ENCODE measurements at places on chromosomes 12 and 14. TPM values are rescaled to one million over a fixed set of nuclear protein-coding genes. Genes with fewer than 3 reads are reported as not detected.

DNA sequence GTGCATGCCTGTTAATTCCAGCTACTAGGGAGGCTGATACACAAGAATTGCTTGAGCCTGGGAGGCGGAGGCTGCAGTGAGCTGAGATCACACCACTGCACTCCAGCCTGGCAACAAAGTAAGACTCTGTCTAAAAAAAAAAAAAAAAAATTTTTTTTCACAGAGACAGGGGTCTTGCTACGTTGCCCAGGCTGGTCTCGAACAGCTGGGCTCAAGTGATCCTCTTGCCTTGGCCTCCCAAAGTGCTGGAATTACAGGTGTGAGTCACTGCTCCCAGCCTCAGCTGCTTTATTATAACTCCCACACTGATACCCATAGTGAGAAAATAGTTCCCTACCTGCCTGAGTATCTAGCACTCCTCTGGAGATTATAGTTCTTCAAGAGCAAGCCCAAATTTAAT, 11.2 kb downstream of the HAUS4 start:
- no peak for DNase-seq

DNA sequence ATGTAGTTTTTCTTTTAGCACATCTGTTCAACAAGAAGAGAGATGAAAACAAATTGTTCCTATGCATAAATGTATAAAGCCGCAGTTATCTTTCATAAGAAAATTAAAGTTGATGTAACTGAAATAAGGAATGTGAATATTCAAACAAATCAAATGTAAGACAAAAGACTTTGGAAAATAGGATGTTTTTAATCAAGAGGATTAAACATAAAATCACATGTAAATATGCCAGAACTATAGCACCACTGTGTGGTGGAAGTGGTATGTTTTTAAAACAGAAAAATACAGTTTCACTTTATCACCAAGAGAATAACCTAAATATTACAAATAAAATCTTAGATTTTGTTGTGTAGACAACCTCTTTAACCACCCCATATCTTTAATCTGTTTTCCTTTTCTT, 40.4 kb downstream of the CAPS2 start:
- DNase-seq = no peak

DNA sequence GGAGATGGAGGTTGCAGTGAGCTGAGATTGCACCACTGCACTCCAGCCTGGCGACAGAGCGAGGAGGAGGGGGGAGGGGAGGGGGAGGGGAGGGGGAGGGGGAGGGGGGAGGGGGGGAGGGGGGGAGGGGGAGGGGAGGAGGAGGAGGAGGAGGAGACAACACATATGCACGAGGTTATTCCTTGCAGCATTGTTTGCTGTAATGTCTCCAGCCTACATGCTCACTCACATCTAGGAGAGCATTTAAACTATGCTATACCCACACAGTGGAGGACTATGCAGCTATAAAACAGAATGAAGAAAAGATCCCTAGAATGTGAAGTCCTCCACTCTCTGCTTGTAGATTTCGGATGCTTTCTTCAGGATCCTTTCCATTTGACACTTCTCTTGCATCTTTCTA, 3.5 kb upstream of the HIGD1C start:
- no peak for DNase-seq

- no peak for DNase-seq
Observed at GRCh38 chr12:51846271-51846691, 2.2 kb downstream of the FIGNL2 start.

DNA sequence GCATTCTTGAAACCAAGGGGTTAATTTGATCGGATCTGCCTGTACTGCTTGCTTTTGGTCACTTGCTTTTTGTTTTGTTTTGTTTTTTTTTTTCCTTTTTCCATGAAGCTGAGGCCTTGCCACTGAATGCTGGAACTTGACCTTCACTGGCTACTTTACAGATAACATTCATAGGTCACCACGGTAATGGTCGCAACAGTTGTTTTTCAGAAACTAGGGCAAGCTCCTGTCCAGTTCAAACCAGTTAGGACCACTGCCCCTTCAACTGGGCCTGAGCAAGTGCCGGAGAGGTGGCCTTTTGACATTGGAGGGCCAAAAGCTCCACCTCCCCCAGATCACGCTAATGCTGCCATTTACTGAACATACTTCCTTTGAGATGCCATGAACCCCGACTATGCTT, 147.6 kb downstream of the FOXN3 start:
- no peak for DNase-seq

SLCO1B1 gene
- total RNA-seq = not detected

OTOGL gene
- 10.9 TPM for total RNA-seq

TMEM260 gene
- total RNA-seq = 5.5 TPM

YAF2 gene
- total RNA-seq = 63.2 TPM

TNFRSF1A gene
- 62.9 TPM for total RNA-seq
